Aorta (tissue), 5 donors: ENCODE measurements at places on chromosomes 5 and 9. TPM values are rescaled to one million over a fixed set of nuclear protein-coding genes. Genes with fewer than 3 reads are reported as not detected.

The CLPTM1L gene
- 72.5 TPM for polyA plus RNA-seq

The SHISAL2B gene
- not detected for polyA plus RNA-seq

The SLC6A18 gene
- not detected for polyA plus RNA-seq

The NRG2 gene
- polyA plus RNA-seq: not detected

The AGXT2 gene
- not detected for polyA plus RNA-seq

The CSF2 gene
- not detected for polyA plus RNA-seq

The TRIM41 gene
- 15.7 TPM for polyA plus RNA-seq

The TXNDC8 gene
- polyA plus RNA-seq: not detected

DNA sequence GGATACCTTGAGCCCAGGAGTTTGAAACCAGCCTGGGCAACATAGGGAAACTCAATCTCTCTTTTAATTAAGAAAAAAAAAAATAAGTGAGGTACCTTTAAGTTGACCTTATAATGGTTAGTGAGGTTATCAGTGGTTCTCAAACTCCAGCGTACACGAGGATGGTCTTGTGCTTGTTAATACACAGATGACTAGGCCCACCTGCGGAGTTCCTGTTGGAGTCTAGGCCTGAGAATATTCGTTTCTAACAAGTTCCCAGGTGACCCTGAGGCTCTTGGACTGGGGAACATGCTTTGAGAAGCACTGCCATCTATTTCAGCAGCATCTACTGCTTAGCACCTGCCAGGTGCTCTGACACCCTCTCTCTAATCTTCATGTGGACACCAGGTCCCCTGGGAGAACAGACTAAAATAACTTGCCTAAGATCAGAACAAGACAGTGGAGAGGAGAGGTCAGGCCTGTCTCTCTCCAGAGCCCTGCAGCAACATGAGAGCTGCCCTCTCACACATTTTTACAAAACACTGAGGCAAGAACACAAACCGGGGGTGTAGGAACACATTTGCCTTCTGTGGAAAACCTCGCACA lies 24.6 kb downstream of the TLE1 start:
- DNase-seq: no peak

- no peak for DNase-seq
Observed at GRCh38 chr5:149261246-149261645, 10.4 kb upstream of the AFAP1L1 start.

- DNase-seq: no peak
Observed at GRCh38 chr9:115209601-115210306, 91.8 kb upstream of the TNC start.

DNA sequence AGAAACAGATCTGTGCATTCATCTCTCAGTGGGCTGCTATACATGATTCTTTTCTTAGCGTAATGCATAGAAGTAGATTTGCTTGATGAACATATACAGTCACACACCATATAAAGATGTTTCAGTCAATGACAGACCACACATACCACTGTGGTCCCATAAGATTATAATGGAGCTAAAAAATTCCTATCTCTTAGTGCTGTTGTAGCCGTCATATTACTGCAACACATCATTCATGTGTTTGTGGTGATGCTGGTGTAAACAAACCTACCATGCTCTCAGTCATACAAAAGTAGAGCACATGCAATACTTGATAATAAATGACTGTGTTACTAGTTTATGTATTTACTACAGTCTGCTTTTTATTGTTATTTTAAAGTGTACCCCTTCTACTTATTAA lies 214.3 kb downstream of the ARHGAP26 start:
- DNase-seq: no peak

DNA sequence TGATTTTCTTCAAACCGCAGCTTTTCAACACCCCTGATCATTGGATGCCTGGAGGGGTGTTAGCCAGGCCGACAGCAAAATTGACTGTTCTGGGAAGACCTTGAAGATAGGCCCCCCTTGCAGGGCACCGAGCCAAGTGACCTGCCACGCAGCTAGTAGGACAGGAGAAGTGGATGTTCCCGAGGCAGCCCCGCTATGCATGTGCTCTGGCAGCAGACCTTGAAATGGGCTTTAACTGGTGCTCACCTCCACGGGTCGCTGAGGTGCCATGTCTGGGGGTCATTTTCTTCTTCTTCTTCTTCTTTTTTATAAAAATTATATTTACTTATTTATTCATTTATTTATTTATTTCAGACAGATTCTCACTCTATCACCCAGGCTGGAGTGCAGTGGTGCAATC lies 12.6 kb downstream of the FGF18 start:
- DNase-seq: peak; percentile 52

- no peak for DNase-seq
Observed at GRCh38 chr9:110197330-110198187, 10.4 kb downstream of the C9orf152 start.

DNA sequence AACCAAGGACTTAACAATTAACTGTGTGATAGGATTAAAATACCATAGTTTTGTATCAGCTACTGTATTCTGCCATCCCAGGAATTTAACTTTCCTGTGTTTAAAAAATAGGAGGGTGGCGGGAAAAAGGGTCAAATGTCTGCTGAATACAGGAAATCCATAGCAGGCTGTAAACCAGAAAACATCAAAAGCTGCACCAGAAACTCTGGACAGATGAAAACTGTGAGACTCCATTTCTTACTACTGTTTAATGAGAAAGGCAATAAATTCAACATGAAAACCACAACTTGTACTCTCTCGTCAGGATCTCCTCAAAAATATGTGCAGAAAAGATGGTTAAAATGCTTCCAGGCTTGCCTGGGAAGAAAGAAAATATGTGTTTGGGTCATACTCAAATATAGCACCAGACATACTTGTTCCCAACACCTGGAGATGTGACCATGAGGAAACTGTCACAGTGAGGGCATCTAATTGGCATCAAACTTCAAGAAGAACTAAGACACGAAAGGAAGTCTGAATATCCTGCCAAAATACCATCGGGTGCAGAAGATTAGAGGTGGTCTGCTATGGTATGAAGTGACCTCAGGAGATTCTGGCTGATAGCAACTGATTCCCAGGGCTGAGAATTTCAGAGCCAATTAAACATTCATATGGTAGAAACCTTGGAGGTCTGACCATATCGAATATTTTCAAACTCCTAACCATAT lies 164.7 kb upstream of the TARS1 start:
- no peak for DNase-seq

- DNase-seq: no peak
Observed at GRCh38 chr5:103523319-103523718, 39.3 kb downstream of the NUDT12 start.

DNA sequence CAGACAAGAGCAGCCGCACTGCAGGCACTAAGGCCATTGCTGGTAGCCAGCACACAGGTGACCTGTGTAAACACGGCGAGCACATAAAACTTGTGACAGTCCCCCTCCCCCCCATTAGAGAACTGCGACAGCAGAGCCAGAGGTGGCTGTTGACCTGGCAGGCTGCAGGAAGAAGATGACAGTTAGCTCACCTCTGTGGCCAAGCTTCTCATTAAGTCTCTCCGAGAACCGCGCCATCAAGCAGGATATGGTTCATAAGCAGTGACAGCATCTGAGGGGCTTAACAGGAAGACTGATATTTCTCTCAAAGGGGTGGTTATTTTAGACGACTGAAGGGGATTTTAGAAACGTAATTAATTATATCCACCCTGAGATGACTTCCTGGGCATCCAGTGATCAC lies 5.2 kb downstream of the SURF4 start:
- no peak for DNase-seq

GRCh38 chr9:131320031-131320685 lies 30.6 kb downstream of the PLPP7 start:
- peak; percentile 61 for DNase-seq

DNA sequence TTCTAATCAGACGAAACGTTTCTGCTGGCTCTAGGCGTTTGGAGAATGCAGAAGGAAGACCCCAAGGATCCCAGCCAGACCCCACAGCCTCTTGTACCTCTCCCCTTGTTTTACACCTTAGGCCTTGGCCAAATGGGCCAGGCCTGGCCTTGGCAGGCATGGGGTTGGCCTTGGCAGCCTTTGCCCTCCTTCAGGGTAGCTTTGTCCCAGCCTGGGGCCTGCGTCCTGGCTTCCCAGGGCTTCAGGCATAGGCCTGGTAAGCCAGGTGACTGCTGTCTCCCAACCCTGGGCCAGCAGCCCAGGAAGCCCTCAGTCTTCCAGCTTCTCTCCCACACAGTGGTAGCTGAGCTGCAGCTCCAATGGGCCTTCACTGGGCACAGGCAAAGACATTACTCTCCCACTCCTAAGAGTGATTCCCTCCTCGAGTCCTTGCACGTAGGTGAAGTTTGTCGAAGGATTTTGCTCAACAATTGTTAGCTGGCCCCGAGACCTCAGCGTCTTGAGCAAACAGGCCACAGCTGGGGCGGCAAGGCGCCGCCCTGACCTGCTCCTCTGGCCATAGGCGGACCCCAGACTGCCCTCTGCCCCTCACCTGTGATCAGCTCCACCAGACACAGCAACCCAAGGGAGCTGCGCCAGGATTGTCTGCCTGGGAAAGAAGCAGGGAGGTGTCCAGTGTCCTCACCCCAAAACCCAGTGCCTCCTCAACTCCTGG lies 1.1 kb upstream of the PITX1 start:
- DNase-seq: peak; percentile 69

DNA sequence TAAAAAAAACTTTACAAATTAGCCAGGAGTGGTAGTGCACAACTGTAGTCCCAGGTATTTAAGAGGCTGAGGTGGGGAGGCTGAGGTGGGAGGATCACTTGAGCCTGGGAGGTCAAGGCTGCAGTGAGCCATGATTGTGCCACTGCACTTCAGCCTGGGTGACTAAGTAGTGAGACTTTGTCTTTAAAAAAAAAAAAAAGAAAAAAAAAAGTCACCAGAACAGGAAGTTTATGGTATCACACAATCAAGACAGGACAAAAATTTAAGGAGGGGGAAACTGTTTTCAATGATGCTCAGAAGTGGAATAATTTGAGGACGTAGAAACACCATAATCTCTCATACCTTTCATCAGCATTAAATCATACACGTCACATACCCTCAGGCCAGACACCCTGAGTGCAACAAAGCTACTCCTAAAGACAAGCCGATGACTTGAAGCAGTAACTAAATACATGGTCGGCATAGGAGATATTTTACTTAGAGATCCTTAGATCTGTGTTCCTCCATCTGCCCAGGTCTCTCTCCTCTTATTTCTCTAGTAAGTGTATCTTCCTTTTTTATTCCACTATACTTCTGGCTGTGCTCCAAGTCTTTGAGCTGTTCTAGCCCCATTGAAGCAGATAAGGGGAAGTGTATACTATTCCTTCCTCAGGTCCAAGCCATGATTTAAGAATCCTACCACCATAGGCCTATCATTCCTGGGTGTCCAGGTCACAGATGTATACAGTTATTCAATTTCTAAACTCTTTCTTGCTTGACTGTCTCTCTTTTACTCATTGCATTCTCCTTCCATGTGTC lies 91.3 kb upstream of the APC start:
- no peak for DNase-seq

DNA sequence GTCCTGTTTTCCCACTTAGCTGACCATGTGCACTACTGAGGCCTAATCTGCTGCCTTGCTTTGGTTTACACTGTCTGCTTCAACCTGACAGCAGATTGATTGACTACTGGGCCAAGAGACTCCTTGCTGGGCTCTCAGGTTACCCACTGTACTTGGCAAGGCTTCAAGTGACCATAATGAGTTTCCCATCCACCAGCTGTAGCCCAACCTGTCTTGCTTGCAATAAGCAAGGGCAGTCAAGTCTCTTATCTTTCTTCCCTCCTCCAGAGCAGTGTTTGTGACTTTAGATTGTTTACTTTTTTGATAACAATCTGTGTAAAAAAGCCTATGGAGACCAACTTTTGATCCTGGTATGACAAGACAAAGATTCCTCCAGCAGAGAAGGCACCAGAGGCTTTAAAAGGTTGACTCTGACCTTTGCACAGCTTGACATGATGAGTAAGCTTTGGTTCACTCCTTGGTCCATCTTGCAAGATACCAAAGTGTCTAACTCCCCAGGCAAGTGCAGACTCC lies 912.3 kb upstream of the SEMA6A start:
- no peak for DNase-seq

DNA sequence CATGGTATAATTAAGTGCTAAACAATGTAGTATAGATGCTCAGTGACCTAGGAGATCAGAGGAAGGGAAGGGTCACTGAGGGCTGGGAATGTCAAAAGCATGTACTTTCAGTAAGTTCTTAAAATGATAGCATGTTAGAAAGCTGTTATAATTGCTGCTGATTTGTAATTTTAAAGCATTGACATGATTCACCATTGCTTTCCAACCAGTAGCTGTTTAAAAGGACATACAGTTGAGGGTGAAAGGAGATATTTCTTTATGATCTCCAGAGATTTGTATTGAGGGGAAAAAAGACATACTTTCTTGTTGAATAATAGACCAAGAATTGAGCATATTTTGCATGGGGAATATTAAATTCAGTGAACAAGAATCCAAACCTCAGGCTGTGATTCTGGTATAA lies 1.2 kb upstream of the SLC1A3 start:
- DNase-seq: no peak

DNA sequence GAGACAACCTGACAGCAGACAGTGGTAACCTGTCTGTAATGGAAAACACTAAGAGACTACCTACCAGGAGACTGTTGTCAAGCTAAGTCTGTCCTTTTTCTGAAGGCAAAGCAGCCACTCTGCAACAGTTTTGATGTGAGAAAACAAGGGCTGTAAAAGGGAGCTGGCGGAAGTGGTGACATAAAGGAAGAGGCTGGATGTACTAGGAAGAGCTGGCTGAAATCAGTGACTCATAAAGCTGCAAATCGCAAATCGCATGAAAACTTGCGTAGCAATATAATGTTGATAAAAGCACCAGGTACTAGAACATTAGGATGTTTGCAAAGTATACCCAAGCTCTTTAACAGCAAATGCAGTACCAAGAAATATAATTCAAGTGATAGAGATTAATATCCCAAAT lies 1.4 kb downstream of the NSUN2 start:
- DNase-seq: no peak

DNA sequence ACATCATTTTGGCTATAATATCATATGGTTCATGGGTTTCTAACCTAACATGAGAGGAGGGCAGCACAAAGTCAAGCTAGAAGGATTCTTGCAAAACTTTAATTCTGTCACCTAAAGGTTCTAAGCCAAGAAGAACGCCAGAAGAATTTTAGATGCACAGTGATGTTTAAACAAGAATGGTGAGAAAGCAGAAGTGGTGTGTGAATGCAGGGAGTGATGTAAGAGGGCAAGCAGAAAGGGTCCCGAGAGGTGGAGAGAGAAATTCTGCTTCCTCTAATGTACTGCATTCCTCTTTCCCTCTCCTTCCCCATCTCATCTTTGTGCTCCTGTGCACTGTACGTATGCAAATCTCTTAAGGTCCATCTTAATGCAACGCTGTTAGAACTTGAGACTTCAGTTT lies 2.1 kb upstream of the TRMO start:
- no peak for DNase-seq

DNA sequence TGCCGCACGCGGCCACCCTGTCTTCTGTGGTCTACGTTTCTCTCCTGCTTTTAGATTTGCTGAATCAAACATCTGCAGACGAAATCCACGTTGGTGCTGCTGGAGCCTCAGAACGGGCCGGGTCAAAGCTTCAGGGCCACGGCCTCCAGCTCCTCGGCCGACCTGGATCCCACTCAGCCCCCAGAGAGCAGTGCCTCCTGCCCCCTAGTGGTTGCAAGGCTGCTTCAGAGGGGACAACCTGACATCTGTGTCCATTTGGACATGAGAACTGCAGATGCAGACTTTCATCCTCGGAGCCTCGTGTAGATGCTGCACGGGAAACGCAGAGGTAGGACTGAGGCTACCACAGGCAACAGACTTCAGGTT lies 23.0 kb upstream of the SLC6A3 start:
- no peak for DNase-seq
